ENCODE measurements at places on chromosomes 5 and 9.

- peak; percentile 68 for DNase-seq
These were observed 4.1 kb downstream of the NFIL3 start for GRCh38 chr9:91419222-91420191.

DNA sequence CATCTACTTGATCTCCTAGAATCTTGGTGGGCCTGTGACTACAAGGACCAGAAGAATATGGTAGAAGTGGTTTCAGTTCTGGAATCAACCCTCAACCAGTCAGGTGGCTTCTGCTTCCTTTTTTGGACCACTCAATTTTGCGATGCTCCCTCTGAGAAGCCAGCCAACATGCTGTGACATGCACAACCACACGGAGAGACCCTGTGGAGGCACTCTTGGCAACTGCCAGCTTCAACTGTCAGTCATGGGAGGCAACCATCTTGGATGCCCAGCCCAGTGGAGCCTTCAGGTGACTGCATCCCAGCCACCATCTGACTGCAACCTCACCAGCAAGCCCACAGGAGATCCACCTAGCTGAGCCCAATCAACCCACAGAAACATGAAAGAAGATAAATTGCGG lies 137.3 kb downstream of the FAM114A2 start:
- DNase-seq = no peak

DNA sequence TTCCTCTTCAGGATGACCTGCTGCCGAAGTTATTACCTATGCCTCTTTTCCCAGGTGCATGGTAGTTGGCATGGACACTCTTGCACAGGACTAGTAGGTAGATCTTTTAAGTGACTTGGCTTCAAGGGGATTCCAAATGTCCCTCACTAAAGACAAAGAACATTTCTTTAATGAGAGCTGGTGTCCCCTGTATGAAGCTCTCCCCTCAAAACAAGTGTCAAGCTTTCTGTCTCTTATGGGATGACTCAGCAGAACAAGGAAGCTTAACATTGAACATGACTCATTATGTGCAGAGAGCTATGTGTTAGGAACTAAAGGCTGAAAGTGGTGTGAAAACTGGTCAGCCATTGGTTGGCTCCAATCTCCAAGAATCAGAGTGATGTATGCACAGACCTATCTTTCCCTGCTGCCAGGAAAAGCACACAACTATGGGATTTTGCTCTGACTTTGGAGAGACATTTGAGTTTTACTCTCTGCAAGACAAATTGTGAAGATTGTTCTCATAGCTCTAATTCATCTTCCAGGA lies 120.5 kb downstream of the PRDM6 start:
- no peak for DNase-seq

- no peak for DNase-seq
These were observed 18.2 kb upstream of the MLANA start for GRCh38 chr9:5872511-5872910.

- DNase-seq = no peak
These were observed 902 bp downstream of the TMED9 start for GRCh38 chr5:177592905-177593304.

DNA sequence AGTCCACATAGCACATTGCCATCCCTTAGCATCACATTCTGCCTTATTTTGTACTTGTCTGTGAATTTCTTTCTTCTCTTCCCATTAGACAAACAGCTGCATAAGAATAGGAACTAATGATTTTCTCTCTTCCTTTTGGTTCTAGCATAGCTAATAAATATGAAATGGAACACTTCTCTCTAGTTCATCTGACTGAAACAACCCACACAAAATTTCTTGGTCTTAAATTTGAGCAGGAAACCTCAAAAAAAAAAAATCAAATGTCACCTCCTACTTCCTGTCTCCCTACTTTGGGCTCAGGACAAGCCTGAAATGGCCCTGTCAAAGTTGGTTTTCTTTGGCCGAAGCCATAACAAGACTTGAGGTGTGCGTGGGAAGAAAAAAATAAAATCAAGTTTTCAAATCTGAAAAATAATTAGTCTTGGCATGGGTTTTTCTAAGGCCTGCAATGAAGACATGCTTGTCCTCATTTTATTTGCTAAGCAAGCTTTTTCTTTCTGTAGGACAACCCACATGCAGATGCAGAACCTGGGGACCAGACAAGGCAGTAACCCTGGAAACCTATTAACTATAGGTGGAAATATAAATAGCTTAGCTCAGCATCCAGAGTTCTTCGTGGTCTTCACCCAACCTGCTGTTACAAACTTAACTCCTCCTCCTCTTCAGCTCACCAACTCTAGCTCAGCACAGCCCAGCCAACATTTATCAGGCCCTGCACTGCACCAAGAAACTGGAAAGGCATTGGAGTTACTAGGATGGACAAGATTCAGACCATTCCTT lies 523.5 kb upstream of the KLF4 start:
- DNase-seq = no peak

GRCh38 chr5:154673506-154673905 lies 81.7 kb upstream of the LARP1 start:
- no peak for DNase-seq

DNA sequence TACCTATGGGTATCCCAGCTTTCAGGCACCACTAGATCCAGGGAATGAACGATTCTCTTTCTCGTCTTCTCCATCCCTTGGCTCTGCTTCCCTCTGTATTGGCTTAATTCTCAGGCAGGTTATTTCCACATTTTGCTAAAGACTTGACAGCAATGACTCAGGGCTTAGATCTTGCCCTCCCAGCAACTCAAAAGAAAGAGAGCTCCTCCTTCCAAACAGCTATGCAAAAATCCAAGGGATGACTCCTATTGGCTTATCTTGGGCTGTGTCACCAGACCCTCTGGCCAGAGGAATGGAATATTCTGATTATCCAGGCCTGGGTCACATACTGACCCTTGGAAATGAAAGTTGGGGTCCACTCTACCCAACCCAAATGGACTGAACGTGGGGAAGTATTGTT lies 270.2 kb downstream of the NTRK2 start:
- no peak for DNase-seq

DNA sequence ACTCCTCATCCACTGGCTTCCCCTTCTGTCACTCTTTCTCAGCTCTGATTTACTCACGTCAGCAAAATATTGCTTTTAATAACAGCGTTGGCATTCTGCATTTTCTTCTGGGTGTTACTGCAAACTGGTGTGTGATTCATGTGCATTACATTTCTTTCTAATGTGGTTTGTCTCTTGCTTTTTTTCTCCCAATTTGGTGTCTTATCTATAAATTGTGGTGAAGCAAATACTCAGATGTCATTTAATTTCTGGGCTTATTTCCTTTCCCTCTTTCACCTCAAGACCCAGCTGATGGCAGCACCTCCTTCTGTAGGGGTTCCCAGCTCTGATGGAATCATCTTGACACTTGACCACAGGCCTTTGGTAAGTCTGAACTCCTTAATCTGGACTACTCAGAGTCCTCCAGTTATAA lies 180.7 kb upstream of the ZNF618 start:
- DNase-seq = peak; percentile 10

GRCh38 chr9:127732444-127732843 lies 2.6 kb downstream of the TOR2A start:
- DNase-seq = no peak

DNA sequence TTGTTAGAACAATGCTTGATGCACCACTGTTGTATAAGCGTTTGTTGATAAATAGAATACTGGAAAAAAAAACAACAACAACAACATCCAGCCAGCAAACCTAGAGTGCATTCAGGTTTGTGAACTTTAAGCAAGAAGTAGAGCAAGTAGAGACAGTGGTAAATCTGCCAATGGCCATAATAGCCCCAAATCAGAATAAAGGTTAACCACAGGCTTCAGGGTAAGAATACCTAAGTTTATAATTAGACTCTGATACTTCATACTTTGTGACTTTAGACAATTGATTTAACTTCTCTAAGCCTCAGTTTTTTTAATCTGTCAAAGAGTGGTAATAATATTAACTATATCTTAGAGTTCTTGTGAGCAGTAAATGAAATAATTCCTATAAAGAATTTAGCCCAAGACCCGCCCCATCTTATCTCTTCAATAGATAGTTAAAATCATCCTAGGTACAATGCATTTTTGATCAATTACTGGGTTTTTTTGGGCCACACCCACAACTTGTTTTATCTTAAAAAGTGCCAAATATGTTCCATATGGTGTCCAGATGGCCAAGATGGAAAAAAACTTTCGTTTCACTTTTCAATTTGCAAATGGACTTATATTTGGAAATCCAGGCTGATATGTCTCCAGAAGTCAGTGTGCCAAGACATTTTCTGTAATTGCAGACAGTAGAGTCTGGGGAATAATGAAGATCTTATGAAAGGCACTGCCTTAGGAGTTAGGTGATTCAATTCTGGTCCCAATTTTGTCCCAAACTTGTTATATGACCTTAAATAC lies 24.5 kb upstream of the DPYSL3 start:
- no peak for DNase-seq

DNA sequence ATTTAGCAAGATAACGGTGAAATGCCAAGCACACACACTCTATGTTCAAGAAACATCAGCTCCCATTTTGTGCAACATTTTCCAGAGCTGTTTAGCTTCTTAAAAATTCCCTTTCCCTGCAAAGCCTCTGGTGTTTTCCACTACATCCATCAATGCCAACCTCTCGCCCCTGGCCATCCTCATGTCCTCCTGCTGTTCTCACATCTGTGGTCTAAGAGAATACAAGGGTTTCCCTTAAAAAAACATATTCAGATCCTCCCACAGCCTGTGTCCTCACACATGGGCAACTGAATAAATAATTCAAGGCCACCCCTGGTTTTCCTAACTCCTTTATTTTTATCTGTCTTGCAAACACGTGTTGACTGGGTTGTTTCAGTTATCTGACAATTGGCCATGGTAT lies 70.3 kb downstream of the PAPPA start:
- DNase-seq = no peak

GRCh38 chr5:171893290-171893886 lies 107.8 kb downstream of the SMIM23 start:
- DNase-seq = no peak

DNA sequence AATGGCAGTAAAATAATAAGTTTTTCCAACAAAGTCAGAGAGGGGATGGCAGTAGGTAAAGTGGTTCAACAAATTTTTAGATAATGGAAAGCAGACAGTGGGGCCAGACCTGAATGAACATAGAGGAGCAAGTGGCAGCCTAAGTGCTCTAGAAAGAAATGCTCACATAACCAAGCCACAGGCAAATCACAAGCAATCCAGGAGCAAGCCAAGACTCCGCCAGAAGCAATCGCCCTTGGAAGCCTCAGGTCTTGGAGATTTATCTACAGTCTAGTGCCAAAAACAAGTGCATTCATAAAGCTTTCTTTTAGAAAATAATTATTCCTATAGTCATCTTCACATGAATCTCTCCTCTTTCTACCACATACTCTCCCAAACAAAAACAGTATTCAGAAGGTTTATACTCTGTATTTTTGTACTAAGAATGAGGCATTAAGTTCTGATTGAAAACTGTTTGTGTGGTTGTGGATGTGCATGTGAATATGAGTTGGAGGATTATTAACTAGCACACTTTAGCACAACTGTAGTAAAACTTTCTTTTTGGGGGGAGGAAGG lies 375.5 kb downstream of the CDH9 start:
- no peak for DNase-seq

- no peak for DNase-seq
These were observed 154.0 kb downstream of the MCTP1 start for GRCh38 chr5:95130941-95131340.
